Heart right ventricle (tissue), 16 donors: ENCODE measurements at places on chromosomes 4 and X. TPM values are rescaled to one million over a fixed set of nuclear protein-coding genes. Genes with fewer than 3 reads are reported as not detected.

Gene MAGEC3
- total RNA-seq: 0.23 TPM

Gene MAD2L1
- 3.3 TPM for total RNA-seq

GRCh38 chr4:103887191-103887590 lies 167.4 kb upstream of the TACR3 start:
- no peak overlapping the region for H3K27ac ChIP-seq
- H3K4me3 ChIP-seq: no peak overlapping the region
- no peak for DNase-seq
- no peaks in the 10 kb centered on the region for H3K4me1 ChIP-seq

- no peak for DNase-seq
- no peaks in the 10 kb centered on the region for H3K36me3 ChIP-seq
- no peaks in the 10 kb centered on the region for H3K27me3 ChIP-seq
- H3K4me3 ChIP-seq: no peak overlapping the region
- no peak overlapping the region for H3K27ac ChIP-seq
Observed at GRCh38 chrX:54534271-54534670, 4.3 kb downstream of the GNL3L start.

GRCh38 chrX:57925806-57926205 lies 15.5 kb upstream of the ZXDA start:
- DNase-seq: no peak
- no peak overlapping the region for H3K4me3 ChIP-seq
- H3K27me3 ChIP-seq: no peaks in the 10 kb centered on the region
- no peaks in the 10 kb centered on the region for H3K36me3 ChIP-seq

- DNase-seq: no peak
- H3K4me3 ChIP-seq: no peak within 1 kb of the TSS
Observed at GRCh38 chr4:106368678-106369077, at the start of gene GIMD1. GIMD1 (minus strand) TSS chr4:106368778; CDS start chr4:106367435, 1,343 bp downstream.
